ENCODE measurements at places on chromosomes 16 and 17. TPM values are rescaled to one million over a fixed set of nuclear protein-coding genes. Genes with fewer than 3 reads are reported as not detected.
A peak's percentile ranks its signal among the peaks of the same experiment; 100 is the strongest.

DNA sequence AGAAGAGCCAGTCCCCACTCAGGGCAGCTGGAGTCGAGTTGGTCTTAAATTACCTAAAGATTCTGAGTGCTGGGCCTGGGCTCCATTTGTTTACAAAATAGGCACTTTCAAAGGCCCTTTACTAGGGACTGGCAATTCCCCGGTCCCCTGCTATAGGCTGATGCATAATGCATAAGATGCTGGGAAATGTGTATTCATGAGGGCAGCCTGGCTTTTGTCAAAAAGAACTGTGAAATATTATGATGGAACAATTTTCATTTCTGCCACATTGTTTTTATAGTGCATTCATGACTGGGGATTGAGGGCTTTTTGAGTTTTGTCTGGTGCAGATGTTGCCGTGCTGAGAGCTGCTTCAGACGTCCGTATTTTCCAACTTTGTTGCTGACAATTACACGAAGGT lies 617.0 kb upstream of the CDH5 start:
- no peak overlapping the region for H3K4me3 ChIP-seq
- no peak overlapping the region for H3K27ac ChIP-seq
- no peak for DNase-seq
- H3K36me3 ChIP-seq = no peaks in the 10 kb centered on the region
- H3K27me3 ChIP-seq = no peaks in the 10 kb centered on the region
- H3K4me1 ChIP-seq = no peaks in the 10 kb centered on the region

GRCh38 chr17:47802341-47803022 lies 19.1 kb downstream of the OSBPL7 start:
- H3K36me3 ChIP-seq = peaks cover 8% of the 10 kb centered on the region
- H3K27me3 ChIP-seq = peaks cover 7% of the 10 kb centered on the region
- H3K4me3 ChIP-seq = no peak overlapping the region
- H3K4me1 ChIP-seq = peaks cover 6% of the 10 kb centered on the region
- DNase-seq = peak; percentile 33
- H3K27ac ChIP-seq = no peak overlapping the region

- peaks cover 2% of the 10 kb centered on the region for H3K36me3 ChIP-seq
- peaks cover 11% of the 10 kb centered on the region for H3K27me3 ChIP-seq
- H3K4me3 ChIP-seq = no peak overlapping the region
Observed at GRCh38 chr16:82660966-82661365, 34.2 kb downstream of the CDH13 start.

Gene GALR2
- 3.7 TPM for total RNA-seq

GRCh38 chr17:28033972-28034714 lies 8.3 kb upstream of the NLK start:
- peaks cover 10% of the 10 kb centered on the region for H3K27me3 ChIP-seq
- no peak for DNase-seq
- no peaks in the 10 kb centered on the region for H3K36me3 ChIP-seq
- H3K4me1 ChIP-seq = peaks cover 6% of the 10 kb centered on the region

- H3K4me1 ChIP-seq = peaks cover 8% of the 10 kb centered on the region
- no peak for DNase-seq
- no peaks in the 10 kb centered on the region for H3K36me3 ChIP-seq
- no peaks in the 10 kb centered on the region for H3K27me3 ChIP-seq
- no peak within 1 kb of the TSS for H3K27ac ChIP-seq
Observed at GRCh38 chr17:76027159-76027839, at the start of gene EVPL. EVPL (minus strand) TSS chr17:76027306; CDS start chr17:76027198, 108 bp downstream.

DNA sequence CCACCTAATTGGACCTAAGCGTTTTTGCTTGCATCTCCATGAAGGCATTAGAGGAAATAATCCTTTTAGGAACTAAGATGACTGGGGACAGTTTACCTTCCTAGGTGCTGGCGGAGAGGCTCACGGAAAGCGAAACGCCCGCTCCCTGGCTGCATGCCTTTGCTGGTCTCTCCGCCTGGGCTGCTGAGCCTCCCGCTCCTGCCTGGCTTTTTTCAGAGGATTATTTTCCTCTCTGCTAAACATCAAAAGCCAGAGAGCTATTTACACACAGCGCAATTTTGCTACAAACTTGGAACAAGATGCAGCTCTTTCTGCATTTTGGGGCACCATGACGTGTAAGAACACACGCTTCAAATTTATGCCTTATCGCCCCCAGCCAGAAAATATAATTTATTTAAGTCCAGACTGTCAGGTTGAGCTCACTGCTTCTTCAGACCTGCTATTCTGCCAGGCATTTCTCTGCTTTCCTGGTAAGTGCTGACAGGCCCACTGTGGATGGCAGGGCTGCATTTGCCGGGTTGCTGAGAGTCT lies 124.4 kb downstream of the SPACA3 start:
- no peaks in the 10 kb centered on the region for H3K4me1 ChIP-seq
- no peaks in the 10 kb centered on the region for H3K36me3 ChIP-seq
- no peak overlapping the region for H3K27ac ChIP-seq
- H3K4me3 ChIP-seq = no peak overlapping the region
- no peaks in the 10 kb centered on the region for H3K27me3 ChIP-seq
- no peak for DNase-seq

GRCh38 chr17:56914581-56915273 lies 878 bp upstream of the TRIM25 start:
- peaks cover 2% of the 10 kb centered on the region for H3K27me3 ChIP-seq
- peak overlapping the region; percentile 93 for H3K4me3 ChIP-seq
- peaks cover 65% of the 10 kb centered on the region for H3K4me1 ChIP-seq
- DNase-seq = no peak
- peak overlapping the region; percentile 95 for H3K27ac ChIP-seq

DNA sequence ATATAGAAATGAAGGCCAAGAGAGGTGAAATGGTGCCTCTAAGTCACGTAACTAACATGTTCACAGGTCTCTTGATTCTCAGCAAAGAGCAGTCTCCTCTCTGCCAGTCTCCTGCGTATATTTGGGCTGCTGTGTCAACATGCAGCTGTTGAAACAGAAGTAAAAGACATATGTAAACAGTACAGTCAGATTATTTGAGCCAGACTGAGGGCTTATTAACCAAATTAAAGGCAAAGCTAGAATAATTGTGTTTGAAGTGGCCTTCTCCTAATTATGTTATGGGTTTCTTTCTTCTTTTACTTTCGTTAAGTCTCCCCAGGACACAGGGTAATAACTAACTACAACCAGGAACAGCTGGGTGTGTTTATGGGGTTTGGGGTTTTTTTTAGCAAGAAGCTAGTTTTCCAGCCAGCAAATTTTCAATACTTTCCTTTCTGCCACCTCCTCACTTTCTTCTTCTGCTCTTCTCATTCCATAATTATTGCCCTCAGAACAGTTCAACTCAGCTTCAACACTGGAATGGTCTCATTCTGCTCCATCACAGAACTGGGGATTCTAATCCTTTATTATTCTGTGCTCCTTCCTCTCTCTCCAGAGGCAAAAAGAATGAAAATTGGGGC lies 18.4 kb downstream of the G6PC1 start:
- H3K4me1 ChIP-seq = peaks cover 9% of the 10 kb centered on the region
- no peak overlapping the region for H3K27ac ChIP-seq
- H3K36me3 ChIP-seq = no peaks in the 10 kb centered on the region
- no peak overlapping the region for H3K4me3 ChIP-seq
- no peak for DNase-seq

- H3K36me3 ChIP-seq = no peaks in the 10 kb centered on the region
- no peak overlapping the region for H3K4me3 ChIP-seq
- H3K27ac ChIP-seq = no peak overlapping the region
Observed at GRCh38 chr17:64357191-64357981, 33.3 kb downstream of the PECAM1 start.

All from activated T-helper 1 cell treated with anti-CD3 and anti-CD28 coated beads, Interleukin-12 subunit alpha, Interleukin-12 subunit beta, Interleukin-2, Interleukin-4 antibody, amounts not matched to agents 30 ng/mL and 10 ng/mL and 1 ng/mL, durations not matched to agents 14 hours and 24 hours and 36 hours (primary cell).